AG09319 (cell line): ENCODE measurements at places on chromosomes 12 and 14.

- DNase-seq, result no peak
These were observed 2.4 kb upstream of the GPR65 start for GRCh38 chr14:88002421-88003075.

DNA sequence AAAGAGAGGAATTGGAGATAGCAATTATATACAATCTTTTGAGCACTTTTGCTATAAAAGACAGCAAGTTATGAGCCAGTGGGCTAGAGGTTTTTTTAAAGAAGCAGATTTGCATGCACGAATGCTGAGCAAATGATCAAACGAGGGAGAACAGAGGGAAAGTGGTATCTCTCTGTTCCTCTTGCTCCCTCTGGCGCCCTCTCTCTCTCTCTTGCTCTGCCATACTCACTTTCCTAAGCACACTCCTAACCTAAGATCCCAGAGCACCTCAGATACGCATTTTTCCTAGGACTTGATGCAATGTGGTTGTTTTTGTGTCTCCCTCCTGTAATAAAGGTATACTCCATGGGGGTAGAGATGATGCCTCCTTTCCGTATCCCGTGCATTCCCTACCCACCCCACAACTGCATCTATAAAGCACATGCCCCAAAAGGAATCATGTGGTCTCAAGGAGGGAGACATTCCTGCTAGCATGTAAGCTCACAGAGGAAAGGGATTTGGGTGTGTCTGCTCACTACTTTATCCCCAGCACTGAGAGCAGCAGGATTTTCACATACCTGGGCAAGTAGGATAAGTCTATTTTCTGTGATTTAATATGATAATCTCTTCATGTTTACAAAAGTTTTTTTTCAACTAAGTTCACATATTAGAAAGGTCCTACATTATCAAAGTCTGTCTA lies 270.2 kb downstream of the SSPN start:
- DNase-seq, result no peak

- DNase-seq, result no peak
These were observed 196.0 kb upstream of the EEA1 start for GRCh38 chr12:93125126-93125525.

DNA sequence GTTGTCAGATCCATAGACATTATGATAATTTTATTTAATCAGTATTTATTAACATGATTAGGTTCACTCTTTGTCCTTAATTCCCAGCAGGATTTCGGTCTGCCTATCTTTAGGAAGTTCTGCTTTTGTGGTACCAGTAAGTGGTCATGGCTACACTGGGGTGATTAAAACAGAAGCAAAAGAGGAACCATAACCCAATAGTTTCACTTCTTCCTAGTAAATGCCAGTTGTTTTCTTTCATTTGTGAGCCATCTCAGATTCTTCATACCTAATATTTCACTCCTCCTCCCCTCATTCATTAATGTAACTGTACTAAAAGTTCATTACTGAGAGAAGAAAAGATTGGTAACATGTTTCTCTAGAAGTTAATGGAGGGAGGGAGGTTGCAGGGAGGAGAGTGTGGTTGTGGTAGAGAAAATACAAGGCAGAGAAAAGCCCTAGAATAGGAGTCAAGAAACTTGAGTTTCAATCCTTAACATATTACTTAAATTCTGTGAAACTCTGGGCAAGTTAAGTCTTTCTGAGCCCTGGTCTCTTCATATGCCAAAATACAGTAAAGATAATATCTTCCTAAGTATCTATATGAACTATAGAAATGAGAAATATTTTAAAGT lies 101.2 kb downstream of the PEBP1 start:
- DNase-seq, result no peak

DNA sequence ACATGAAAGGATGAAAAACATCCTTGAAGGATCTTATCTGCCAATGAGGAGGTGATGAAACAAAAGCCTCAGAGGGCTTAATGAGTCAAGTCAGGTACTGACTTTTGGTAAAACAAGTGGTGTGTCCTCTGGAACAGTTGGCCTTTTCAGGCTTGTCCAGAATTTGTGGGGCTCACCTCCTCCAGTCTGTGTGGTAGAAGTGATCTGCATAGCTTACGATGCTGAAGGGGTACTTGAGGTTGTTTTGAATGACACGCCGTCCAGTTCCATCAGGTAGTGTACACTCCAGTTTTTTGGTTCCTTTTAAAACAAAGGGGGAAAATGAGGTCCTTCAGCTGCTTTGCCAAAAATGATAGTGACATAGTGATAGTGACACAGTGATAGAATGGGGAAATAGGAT lies 17.0 kb downstream of the RTRAF start:
- no peak for DNase-seq

DNA sequence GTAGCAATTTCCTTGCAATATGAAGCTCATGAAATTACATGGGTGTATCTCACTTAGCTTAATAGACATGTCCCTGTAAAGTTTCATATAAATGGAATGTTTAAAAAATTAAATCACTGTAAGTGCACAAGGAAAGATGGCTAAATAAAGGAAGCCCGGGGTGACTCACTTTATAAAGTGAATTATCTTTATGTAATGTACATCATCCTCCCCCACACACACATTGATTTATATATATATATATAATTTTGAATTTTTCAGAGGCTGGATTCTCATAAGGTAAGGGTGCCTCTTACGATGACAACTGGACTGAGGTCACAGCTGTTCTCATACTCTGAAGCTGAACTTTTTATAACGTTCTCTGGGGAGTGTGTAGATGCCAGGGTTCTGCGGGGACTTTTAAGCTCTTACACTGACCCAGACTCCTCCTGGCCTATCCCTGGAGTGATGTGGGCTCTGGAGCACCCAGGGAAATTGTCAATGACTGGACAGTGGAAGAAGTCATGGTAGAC lies 108.7 kb upstream of the HIF1A start:
- DNase-seq, result no peak

- no peak for DNase-seq
These were observed 73.6 kb upstream of the CNTN1 start for GRCh38 chr12:40618636-40619035.
